ENCODE measurements at places on chromosomes 7 and 10. TPM values are rescaled to one million over a fixed set of nuclear protein-coding genes. Genes with fewer than 3 reads are reported as not detected.

The SDK1 gene
- 2.2 TPM for total RNA-seq

The TMEM140 gene
- 22.8 TPM for total RNA-seq

The SSMEM1 gene
- not detected for total RNA-seq

The MACC1 gene
- total RNA-seq, result 0.19 TPM

The TRIM50 gene
- total RNA-seq, result 0.51 TPM

The OR2A7 gene
- total RNA-seq, result 0.51 TPM

The AKR1C1 gene
- total RNA-seq, result 31.4 TPM

The SLC18A3 gene
- not detected for total RNA-seq

The HELLS gene
- total RNA-seq, result 1.6 TPM

The PLAU gene
- total RNA-seq, result 7.5 TPM

The TMEM273 gene
- 28.5 TPM for total RNA-seq

The LRMDA gene
- total RNA-seq, result 26.3 TPM

The ASB10 gene
- 42.6 TPM for total RNA-seq

The DNAJB6 gene
- 191 TPM for total RNA-seq

The HABP2 gene
- total RNA-seq, result 0.24 TPM

The AKR1C8 gene
- not detected for total RNA-seq

The SUN3 gene
- total RNA-seq, result not detected

The EIF5AL1 gene
- total RNA-seq, result 0.13 TPM

The MMD2 gene
- total RNA-seq, result not detected

The CRHR2 gene
- total RNA-seq, result 0.24 TPM
